ENCODE measurements at places on chromosomes 3 and 15.

- DNase-seq, result no peak
These were observed 156.0 kb downstream of the XXYLT1 start for GRCh38 chr3:195114786-195115599.

- DNase-seq, result no peak
These were observed 57.1 kb downstream of the TP63 start for GRCh38 chr3:189688262-189688661.

GRCh38 chr3:106034313-106034712 lies 165.5 kb upstream of the CBLB start:
- no peak for DNase-seq

DNA sequence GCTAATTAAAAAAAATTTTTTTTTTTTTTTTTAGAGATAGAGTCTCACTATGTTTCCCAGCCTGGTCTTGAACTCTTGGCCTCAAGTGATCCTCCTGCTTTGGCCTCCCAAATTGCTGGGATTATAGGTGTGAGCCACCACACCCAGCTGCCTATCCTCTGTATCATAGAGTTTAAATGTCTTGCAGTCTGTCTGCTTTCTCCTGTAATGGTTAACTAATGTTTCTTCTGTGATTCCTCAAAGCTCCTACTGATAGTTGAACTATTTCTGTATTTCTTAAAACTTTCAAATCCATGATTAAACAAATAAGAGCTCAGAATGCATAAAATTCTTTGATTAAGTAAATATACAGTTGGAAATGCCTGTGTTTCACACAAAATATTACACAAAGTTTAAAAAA lies 115.4 kb upstream of the TPM1 start:
- no peak for DNase-seq

DNA sequence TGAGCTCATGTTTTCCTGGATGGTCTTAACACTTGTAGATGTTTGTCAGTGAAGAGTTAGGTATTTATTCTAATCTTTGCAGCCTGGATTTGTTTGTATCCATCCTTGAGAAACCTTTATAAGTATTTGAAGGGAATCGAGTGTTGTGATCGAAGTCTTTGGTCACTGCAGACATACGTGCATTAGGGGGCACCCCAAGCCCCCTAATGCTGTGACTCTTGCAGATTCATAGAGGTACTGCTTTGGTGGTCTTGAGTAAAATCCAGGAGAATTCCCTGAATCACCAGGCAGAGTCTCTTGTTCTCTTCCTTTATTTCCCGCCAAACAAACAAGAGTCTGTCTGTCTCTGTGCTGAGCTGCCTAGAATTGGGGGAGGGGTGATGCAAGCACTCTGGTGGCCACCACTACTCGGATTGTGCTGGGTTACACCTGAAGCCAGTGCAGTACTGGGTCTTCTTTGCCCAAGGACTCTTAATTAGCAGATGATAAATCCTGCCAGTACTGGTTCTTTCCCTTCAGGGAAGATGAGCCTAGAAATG lies 170.5 kb upstream of the POU1F1 start:
- no peak for DNase-seq

GRCh38 chr15:82040862-82041261 lies 5.0 kb downstream of the MEX3B start:
- DNase-seq, result peak; percentile 24

DNA sequence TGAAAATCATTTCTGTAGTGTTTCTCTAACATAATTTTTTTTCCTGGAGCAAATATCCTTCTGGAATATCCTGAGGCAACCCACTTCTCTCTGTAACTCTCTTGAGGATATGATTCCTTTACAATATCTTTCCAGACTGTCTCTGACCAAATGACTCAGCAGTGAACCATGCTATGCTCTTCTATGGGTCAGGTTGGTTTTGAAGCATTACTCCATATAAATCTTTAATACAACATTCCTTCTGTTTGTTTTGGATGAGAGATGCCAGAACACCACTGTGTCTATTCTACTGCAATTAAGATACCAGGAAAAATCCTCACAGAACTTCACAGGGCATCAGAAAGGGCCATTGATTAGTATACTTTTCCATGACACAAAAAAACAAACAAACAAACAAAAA lies 626.4 kb upstream of the ZNF385D start:
- peak; percentile 20 for DNase-seq

DNA sequence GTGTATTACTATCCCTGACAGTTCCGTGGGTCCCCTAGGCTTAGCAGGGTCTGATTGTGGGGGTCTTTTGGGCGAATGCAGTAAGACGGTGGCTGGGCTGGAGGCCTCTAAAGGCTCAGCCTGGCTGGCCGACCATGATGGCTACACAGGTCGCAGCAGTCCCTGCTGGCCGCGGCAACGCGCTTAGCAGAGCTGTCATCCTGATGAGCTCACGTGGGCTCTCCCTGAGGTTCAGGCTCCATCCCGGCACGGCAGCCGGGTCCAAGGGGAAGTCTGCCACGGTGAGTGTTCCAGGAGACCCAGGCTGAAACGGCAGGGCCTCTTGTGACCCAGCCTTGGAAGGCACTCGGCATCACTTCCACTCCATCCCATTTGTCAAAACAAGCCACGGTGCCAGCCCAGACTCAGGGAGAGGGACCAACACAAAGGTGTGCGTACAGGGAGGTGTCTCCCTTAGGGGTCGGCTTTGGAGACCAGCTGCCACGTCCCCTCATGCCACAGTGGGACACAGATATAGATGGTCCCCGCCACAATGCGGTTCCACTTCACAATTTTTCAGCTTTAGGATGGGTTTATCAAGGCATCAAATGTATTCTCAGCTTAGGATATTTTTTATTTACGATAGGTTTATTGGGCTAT lies 101.8 kb downstream of the XXYLT1 start:
- no peak for DNase-seq

GRCh38 chr3:171412473-171412872 lies 47.7 kb downstream of the TNIK start:
- no peak for DNase-seq

GRCh38 chr3:64595253-64595694 lies 92.5 kb downstream of the ADAMTS9 start:
- peak; percentile 98 for DNase-seq

DNA sequence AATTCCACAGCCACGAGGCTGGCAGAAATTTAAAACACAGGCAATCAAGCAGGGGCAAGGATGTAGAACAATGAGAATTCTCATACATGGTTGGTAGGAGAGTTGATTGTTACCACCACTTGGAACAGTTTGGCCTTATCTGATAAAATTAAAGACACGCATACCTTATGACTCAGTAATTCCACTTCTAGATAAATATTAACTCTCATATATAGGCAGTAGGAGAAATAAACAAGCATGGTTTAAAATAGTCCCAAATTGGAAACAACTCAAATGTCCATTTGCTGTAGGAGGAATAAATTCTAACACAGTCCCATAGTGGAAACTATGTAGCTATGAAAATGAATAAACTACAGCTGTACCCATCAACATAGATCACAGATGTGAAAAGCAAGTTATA lies 42.3 kb upstream of the USP3 start:
- DNase-seq, result peak; percentile 55

DNA sequence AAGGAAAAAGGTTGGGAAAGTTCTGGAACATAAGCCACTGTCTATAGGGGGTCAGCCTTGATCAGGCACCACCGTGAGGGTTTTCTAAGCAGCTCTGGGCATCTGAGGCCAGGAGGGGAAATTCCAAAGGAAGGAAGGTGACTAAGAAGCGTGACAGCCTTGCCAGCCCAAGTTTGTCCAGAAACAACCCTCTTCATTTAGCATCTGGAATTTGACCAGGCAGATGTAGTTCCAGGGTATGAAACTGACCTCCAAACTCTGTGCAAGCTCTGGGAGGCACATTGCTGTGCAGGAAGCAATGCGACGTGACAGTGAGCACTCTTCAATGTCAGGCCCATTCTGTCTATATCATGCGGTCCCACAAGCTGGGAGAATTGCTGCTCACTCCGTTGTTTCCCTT lies 85.4 kb upstream of the TPM1 start:
- DNase-seq, result no peak

- peak; percentile 65 for DNase-seq
These were observed 43.1 kb upstream of the SLC25A36 start for GRCh38 chr3:140898340-140899180.

DNA sequence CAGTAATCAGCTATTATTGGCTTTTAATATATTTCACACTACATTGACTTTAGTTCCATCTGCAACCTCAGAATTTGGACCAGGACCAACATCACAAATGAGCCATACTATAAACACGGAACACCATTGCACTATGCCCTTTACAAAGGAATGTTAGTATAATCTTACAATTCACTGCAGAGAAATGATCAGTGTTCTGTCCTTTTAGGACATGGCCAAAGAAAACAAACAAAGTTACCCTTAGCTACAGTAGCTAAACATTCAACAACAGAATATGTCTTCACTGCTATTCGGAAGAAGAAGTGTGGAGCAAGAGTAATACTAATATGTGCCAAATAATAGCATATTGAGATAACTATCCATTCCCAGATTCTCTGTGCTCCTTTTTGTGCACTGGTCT lies 90.4 kb downstream of the NAALADL2 start:
- DNase-seq, result peak; percentile 63
